ENCODE measurements at places on chromosomes 1 and 21. TPM values are rescaled to one million over a fixed set of nuclear protein-coding genes. Genes with fewer than 3 reads are reported as not detected.

F13B gene
- total RNA-seq, result not detected

NBPF20 gene
- total RNA-seq, result 0.82 TPM

ATP6V1G3 gene
- total RNA-seq, result not detected

BTBD8 gene
- total RNA-seq, result 2.4 TPM

SAMD13 gene
- 0.44 TPM for total RNA-seq

OR2T33 gene
- not detected for total RNA-seq

PPIAL4G gene
- 0.05 TPM for total RNA-seq

COL8A2 gene
- total RNA-seq, result not detected

ADAM30 gene
- not detected for total RNA-seq

TEKT2 gene
- 0.18 TPM for total RNA-seq

LCE1E gene
- total RNA-seq, result not detected

MAN1C1 gene
- 5.0 TPM for total RNA-seq

MATN1 gene
- total RNA-seq, result 0.44 TPM

GRCh38 chr1:37734629-37735591, 30.0 kb downstream of the EPHA10 start:
- no peak for DNase-seq

DNA sequence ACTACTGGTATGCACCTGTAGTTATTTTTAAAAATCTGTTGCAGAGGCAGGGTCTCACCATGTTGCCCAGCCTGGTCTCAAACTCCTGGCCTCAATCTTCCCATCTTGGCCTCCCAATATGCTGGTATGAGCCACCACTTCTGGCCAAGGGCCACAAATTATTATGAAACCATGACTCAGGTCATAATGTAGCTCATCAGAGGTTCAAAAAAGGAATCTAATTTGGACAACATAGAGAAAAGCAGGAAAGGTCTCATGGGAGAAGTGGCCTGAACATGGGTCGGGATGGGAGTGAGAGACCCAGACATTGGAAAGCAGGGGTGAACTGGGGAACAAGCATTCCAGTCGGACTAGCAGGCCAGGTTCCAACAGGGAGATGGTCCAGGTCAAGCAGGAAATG, 45.2 kb upstream of the C1orf198 start:
- no peak for DNase-seq

- DNase-seq, result no peak
Observed at GRCh38 chr1:61372944-61373343, 290.6 kb downstream of the NFIA start.

DNA sequence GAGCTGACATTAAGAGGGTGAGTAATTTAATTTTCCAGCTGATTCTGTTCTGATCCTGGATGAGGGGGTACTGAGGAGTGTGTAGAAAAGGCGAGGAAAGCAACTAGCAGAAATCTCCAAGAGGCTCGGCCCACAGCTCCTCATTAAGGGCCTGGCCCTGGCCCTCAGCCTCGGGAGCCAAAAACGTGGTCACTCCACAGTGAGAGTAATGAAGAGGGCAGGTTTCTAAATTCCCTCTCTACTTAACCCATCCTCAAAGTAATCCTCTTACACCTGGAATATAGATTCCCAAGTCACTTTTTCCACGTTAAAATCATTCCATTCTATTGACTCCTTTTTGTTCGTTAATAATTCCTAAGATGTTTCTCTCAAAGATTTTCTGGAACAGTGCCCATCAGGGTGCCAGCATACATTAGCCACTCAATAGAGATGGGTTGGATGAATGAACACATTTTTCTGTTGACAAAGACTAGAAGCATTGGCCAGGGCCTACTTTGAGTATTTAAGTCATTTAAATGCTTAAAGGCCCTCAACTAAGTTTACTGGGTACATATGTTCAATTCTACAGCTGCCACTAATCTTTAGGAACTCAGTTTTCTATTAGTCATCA, 1.1 kb upstream of the COL11A1 start:
- DNase-seq, result no peak

GRCh38 chr1:167392200-167392696, 126.1 kb downstream of the CD247 start:
- DNase-seq, result no peak

DNA sequence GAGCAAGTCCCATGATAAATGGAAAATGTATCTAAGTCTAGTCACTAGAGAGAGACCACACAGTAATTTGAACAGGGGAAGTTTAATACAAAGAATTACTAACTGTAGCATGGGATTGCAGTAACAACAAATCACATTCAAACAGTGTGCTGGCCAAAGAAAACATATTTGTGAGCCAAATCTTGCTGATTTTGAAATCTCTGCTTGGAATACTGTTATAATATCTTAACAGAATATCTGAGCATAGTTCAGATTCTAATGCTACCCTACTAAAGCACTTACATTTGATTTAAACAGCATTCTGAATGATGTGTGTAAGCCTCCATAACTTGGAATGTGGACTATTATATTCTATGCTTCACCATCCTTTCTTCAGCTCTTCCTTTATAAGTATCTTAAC, 270.0 kb upstream of the BRINP3 start:
- DNase-seq, result no peak

DNA sequence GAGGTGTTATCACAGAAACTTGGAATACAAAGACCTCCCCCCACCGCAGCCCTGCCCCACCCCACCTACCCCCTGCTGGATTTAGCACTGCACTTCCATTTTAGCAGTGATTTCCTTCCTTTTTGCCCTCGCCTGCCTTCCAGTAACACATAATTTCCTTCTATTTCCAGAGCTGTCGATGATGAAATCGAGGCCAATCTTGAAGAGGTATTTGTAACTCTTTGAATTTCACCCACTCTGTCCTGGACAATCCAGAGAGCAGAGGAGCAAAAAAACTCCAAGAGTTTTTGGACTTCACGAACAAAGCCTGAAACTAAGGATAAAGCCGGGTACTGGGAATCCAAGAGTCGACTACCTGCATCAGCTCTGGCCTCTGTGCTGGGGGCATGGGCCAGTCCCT, 49.1 kb downstream of the CAPN2 start:
- DNase-seq, result no peak

DNA sequence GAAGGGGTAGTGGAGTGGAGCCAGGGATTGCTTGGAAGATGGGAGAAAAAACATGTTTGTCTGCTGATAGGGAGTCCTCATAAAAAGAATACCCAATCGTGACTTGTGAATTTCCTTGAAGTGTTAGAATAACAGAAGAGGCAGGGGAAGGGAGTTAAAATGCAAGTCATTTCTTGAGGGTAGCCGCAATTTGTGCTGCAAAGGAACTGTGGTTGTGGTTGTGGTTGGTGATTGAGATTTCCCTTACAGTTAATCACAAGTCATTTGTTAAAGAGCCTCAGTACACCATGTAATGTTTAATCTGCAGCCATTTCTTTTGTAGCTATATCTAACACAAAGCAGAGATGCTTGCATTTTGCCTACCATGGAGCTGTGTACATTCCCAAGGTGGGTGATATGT, 38.5 kb upstream of the EGLN1 start:
- DNase-seq, result peak; percentile 71

GRCh38 chr1:216111842-216112241, 311.4 kb downstream of the USH2A start:
- no peak for DNase-seq

DNA sequence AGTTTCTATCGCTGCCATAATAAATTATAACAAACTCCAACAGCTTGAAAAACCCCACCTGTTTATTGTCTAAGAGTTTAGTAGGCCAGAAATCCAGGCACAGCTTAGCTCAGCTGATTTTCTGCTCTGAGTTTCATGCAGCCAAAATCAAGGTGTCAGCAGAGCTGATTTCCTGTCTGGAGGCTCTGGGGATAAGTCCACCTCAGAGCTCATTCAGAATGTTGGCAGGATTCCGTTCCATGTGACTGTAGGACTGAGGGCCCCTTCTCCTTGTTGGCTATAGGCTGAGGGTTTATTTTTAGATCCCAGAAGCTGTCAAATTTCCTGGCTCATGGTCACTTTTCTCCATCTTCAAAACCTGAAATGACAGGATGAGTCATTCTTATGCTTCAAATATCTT, 91.6 kb upstream of the CHODL start:
- no peak for DNase-seq

- DNase-seq, result no peak
Observed at GRCh38 chr1:89615676-89616598, 17.0 kb upstream of the LRRC8C start.

DNA sequence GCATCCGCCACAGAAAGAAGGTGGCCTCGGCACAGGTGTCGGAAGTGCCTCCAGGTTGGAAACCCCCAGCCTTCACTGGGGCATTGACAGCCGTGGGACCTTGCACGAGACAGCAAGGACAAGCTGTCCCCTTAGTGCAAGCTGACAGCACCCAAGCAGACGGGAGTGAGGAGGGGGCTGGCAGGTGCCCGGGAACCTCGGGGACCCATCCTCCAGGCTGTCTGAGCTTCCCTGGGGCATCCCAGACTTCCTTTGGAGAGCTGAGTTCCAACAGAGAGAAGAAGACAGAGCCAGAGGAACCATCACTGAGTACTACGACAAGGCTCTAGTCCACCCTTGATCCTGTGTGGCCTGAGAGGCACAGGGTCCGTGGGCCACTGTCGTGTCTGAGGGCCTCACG, 100.6 kb upstream of the RAB4A start:
- no peak for DNase-seq

DNA sequence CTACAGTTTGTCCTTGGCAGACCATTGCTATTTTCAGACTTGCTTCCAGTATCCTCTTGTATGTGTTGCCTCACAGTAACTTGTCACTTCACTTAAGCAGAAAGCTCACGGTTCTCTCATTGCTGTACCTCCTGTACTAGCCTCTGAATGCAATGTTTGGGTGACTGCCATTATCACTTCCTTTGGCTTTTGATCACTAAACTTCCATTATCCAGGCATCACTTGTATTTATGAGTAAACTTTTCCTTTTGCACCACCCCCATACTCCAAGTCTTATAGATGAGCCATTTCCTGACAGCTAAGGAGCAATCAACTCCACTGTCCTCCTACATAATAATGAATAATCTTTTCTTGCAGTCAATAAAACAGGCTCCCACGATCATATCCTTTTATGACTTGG, 255.3 kb downstream of the PDE4B start:
- no peak for DNase-seq

DNA sequence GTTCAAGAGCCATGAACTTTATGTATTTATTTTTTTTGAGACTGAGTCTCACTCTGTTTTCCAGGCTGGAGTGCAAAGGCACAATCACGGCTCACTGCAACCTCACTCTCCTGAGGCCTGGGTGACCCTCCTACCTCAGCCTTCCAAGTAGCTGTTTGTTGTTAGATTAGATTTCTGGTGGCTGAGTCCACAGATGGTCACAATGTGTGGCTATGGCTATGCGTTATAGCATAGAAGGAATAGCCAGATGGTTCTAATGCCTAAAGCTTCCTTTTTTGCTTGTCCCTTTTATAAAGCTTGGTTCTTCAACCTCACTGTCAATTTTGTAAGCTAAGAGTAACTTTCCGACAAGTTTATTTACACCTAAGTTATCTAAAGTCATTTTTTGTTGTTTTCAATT, 62.3 kb upstream of the FMN2 start:
- no peak for DNase-seq

DNA sequence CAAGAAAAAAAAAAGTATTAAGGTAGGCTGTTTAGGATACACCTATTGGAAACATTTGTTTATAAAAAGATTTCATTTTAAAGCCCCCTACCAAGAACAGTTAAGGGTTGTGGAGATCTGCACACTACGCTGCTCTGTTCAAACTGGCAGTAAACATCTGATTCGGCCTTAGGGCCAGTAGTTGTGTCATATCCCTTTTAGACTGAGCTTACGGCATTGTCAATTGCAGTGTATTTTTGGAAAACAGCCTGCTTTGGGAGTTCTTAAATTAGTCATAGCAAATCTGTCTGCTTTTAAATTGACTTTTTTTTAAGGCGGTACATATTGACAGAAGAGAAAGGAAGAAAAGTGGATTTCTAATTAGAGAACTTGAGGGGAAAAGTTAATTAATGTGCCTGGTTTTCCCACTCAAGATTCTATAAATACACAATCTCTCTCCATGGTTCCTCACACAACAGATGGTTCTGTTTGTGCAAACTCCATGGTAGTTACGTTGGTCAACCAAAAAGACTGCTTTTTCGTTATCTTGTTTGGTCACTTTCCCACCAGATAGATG, 1.7 kb upstream of the ELK4 start:
- no peak for DNase-seq

GRCh38 chr1:177116941-177117340, 47.6 kb downstream of the ASTN1 start:
- DNase-seq, result no peak

DNA sequence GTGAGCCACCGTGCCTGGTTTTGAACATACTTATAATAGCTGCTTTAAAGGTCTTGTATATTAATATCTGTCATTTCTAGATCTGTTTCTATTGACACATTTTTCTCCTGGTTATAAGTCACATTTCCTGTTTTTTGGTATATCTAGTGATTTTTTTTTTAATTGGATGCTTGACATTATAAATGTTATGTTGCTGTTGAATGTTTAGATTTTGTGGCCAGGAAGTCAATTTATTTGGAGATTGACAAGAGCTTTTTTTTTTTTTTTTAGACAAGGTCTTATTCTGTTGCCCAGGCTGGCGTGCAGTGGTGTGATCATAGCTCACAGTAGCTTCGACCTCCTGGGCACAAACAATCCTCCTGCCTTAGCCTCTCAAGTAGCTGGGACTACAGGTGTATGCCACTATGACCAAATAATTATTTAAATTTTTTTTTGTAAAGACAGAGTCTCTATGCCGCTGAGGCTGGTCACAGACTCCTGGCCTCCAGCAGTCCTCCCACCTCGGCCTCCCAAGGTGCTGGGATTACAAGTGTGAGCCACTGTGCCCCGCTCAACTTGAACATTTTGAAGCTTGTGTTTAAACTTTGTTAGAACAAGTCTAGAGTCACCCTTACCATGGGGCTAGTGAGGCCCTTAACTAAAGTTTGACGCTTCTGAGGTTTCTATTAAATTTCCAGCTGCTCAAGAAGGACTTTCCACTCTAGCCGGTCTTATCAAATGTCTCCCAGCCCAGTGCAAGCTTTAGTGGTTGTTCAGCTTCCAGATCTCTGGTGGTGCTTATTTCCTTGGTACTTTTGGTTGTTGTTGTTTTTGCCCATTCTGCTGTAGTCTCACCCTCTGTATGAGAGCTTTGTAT, 8.6 kb upstream of the CHI3L2 start:
- no peak for DNase-seq

GRCh38 chr1:85865213-85865612, 157.0 kb upstream of the ZNHIT6 start:
- no peak for DNase-seq

DNA sequence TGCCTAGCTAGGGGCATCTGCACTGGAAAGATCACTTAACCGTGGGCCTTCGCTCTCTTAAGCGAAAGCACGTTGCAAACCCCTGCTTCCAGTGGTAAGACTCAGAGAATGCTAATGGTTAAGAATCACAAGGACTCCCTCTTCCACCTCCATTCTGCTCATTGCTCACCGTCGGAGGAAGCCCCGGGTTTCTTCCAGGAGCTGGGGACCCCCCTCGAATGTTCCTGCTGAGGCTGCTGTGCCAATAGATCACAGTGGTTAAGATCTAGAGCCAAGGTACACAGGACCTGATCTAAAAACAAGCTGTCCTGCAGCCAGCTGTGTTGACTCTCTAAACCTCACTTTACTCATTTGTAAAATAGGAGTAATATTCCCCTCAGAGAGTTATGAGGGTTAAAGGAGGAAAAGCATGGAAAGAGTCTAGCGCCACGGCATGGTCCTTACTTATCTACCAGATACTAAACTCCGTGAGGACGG, 765 bp downstream of the VAMP3 start:
- DNase-seq, result no peak

GRCh38 chr1:78760858-78761257, 111.2 kb downstream of the IFI44 start:
- no peak for DNase-seq

- no peak for DNase-seq
Observed at GRCh38 chr1:7517611-7518330, 253.3 kb upstream of the VAMP3 start.

Data from activated T-helper 2 cell treated with anti-CD3 and anti-CD28 coated beads, Interferon-gamma antibody, Interleukin-2, Interleukin-4, amounts not matched to agents 10 μg/mL and 5 μg/mL and 100 μg/mL, durations not matched to agents 14 hours and 24 hours and 36 hours (primary cell).